ENCODE measurements at places on chromosomes 6 and 20. TPM values are rescaled to one million over a fixed set of nuclear protein-coding genes. Genes with fewer than 3 reads are reported as not detected.

The LPIN3 gene
- not detected for polyA plus RNA-seq

The UNC5CL gene
- polyA plus RNA-seq: not detected

The FBXO5 gene
- polyA plus RNA-seq: 0.78 TPM

The HTR1E gene
- polyA plus RNA-seq: 0.58 TPM

The SASH1 gene
- polyA plus RNA-seq: 4.3 TPM

The HNF4A gene
- not detected for polyA plus RNA-seq

The TMEM181 gene
- polyA plus RNA-seq: 27.3 TPM

The PTCRA gene
- polyA plus RNA-seq: not detected

The SLC18B1 gene
- polyA plus RNA-seq: 27.9 TPM

The EEF1A2 gene
- polyA plus RNA-seq: 15.1 TPM

The MUC21 gene
- not detected for polyA plus RNA-seq

The BEND6 gene
- polyA plus RNA-seq: 28.0 TPM

The NHSL1 gene
- 9.3 TPM for polyA plus RNA-seq

The KHDC1L gene
- polyA plus RNA-seq: not detected
